ENCODE measurements at places on chromosomes 6 and 20.

GRCh38 chr6:125302840-125303511, 1.2 kb upstream of the HDDC2 start:
- DNase-seq, result no peak

DNA sequence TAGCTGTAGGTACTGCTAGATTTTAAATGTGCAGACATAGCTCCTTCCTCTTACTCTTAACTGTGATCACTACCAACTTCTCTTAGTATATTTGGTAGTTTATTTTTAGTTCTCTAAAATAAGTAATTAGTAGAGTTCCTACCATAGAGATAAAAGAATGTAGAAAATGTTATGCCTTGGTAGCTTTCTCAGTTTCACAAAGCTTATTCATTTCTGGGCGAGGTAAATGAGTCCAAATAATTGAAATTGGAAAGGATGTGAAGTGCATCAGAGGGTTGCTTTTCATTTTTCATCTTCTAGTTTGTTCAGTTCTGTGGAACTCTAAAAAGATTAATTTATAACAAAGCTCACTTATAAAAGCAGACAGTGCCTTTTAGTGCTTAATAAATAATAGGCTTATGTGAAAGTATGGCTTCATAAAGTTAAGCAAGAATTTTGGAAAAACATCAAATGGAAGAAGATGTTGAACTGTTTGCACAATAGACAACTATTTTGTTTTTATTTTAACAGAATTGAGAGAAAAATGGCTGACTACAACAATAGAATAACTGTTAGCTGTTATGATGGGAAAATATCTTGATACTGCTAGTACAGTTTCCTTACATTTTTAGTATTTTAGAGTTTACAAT, 303.7 kb downstream of the UTRN start:
- DNase-seq, result no peak

- DNase-seq, result no peak
These were observed 18.0 kb downstream of the FOXO3 start for GRCh38 chr6:108578595-108579327.

- no peak for DNase-seq
These were observed 1.6 kb downstream of the MYLIP start for GRCh38 chr6:16130437-16130891.

- no peak for DNase-seq
These were observed 962 bp downstream of the DDX27 start for GRCh38 chr20:49219924-49220831.

GRCh38 chr6:93896081-93896480, 476.7 kb upstream of the EPHA7 start:
- DNase-seq, result no peak

DNA sequence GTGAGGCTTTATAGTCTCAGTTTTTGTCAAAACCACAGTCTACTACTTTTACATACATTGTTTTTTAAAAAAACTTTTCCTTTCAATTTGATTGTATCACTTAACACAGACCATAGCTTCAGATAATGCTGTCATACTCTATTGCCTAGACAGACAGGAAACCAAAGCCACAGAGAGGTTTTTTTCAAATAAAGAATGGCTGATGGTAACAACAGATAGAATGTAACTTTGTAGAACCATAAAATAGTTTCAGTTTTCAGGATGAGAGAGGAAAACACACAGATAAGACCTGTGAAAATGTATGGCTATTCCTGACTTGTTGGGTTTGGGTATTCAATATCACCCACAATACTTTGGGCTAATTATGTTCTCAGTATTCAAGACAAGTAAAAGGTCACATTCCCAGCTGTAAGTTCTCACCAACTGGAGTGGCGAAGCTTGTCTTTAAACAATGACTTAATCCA, 94.0 kb downstream of the ADGRG6 start:
- DNase-seq, result no peak

DNA sequence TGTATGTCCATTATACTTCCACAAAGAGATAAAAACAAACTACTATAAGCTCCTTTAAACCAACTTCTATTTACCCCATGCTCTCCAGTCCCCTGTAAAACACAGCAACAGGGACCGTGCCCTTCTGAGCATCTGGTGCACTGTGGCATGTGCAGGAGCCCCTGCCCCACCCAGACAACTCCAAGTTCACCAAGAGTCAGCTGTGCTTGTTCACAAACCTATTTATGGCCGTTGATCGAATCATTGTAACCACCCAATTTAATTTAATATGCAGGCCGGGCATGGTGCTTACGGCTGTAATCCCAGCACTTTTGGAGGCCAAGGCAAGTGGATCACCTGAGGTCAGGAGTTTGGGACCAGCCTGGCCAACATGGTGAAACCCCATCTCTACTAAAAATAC, 13.7 kb upstream of the BLCAP start:
- DNase-seq, result no peak
